ENCODE measurements at places on chromosomes 2 and 18.

DNA sequence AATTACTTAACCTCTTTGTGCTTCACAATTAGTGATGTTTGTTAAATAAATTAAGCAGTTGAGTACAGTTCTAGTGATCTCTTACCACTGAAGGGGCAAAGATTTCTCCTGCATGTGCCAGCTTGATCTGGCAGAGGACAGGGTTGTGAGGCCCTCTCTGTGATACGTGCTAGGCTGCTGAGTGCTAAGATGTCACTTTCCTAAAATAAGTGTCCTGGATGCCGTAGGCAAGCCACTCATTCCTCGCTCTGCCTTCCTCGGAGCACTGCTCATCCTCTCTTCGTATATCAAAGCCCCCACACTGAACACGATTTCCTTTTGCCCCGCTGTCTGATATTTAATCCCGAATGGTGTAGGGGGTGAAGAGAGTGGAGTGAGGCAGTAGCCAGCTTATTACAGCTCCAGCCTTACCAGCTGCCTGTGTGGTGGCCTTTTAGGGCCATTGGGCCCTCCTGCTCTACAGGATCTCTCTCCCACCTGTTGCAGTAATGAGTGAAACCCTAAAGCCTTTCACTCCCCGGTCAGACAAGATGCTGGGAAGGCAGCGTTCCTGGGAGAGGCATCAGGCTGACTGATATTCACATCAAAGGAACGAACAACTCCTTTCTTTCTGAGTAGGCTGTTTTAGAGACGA is 40.5 kb downstream of the PTPRM start:
- no peak for DNase-seq

GRCh38 chr2:61534926-61535325 is 3.2 kb downstream of the XPO1 start:
- no peak for DNase-seq

DNA sequence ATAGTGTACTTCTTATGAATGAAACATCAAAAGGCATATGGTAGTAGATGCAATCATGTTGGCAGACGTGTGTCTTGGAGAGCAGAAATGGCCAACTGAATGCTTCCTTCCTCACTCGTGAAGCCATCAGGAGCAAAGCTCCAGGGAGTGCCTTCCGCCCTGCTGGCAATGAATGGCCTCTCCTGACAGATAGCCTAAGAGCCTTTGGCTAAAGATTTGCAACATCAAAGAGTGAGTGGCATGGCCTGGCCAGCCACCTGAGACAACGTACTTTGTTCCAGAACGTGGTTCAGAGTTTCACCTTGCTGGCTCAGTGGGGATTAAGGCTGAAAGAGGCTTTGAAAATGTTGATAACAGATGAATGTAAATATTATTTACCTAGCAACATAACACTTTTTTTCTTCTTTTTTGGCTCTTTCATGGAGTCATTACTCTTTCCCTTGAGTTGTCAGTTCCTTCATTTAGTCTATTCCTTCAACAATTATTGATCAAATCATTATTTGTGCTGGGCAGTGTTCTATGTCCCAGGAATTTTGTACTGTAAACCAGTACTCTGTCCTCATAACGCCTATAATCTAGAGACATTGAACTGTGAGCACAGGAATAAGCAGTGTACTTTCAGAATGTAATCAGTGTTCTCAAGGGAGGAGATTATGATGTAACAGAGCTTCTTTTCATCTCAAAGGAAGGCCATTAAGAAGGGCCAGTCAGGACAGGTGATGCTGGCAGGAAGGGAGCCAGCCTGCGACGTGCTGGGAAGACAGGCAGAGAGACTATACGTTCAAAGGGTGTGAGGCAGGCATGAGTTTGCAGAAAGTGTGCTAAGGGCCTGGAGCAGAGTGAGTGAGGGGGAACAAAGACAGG is 59.4 kb upstream of the SH3RF3 start:
- peak; percentile 1 for DNase-seq

DNA sequence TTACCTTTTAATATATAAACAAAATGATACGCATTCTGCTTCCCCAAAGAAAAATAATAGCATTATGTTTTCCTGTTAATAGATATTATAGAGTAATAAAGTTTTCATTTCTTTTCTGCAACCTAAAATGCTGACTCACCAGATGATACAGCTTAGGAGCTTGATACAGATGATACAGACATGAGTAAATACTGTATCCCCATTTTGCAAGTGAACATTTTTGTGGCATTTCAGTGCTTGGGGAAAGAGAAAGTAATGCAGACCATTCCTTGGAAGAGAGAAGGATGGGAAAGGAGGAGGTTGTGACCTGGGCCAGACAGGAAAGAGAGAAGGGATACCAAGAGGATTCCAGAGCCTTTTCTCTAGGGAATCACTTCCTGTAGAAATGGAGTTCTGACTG is 97.5 kb upstream of the FSHR start:
- no peak for DNase-seq

DNA sequence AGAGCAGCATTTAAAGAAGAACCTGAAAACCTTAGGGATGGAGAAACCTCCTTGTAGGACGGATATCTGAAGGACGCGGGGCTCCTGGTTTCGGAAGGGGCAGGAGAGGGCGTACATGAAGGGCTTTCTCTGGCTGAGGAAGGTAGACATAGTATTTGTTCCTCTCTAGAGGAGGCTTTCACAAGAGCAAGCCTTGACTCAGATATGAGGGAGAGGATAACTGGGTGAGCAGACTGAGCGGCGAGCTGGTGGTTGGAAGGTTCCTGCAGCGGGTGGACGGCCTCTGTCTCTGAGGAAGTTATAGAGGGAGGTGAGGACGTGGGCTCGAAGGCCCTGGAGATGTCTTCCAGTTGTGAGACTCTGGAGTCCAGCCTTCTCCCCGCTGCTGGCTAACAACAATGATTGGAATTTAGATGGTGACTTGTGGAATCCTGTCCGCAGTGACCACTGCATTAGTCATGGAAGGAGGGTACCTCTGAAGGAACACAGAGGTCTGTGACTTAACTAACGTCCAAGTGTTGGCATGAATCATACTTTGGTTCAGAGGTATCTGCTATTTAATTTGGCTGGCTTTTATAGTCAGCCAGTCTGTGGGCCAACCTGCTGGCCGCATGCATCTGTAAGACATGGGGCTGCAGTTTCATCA is 80.9 kb downstream of the ASAP2 start:
- DNase-seq: no peak

GRCh38 chr2:42008241-42008921 is 39.4 kb upstream of the PKDCC start:
- DNase-seq: no peak

- DNase-seq: no peak
These were observed 377.4 kb upstream of the ACVR2A start for GRCh38 chr2:147467441-147467840.

Data from NCI-H524 treated with DMSO at 0.1 percent for 48 hours (cell line).